T-helper 22 cell (primary cell): ENCODE measurements at places on chromosomes 1 and 21.

DNA sequence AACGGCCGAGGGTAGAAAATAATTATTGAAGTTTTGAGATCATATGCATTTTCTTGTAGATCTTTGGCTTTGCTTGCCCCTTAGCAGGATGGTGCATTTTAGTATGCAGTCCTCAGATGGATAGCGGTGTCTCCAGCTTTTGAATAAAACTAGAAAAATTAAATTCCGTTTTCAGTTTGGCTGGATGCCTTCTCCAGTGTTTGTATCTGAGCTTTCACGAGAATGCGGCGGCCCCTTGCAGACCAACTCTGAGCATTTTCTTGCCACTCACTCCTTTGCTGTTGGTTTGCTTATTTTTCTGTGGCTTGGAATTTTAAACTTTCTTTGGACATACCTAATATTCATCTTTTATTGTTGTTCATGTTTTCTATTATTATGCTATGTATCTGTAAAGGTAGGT lies 192.6 kb downstream of the NFIA start:
- DNase-seq: no peak

DNA sequence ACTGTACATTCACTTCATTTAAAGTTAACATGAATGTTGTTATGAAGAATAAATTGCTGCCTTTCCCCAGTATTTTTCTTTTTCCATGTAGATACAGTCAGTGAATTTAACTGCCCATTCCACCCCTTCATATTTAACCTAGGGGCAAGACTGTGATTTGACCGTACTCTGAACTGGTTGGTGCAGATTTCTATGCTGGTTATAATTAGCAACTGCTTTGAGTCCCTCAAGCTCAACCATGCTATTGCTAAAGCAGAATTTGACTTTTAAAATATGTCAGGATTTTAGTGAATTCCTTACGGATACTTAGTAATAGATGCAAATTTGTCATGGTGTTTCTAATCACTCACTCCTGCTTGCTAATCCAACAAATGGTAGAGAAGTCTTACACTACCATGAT lies 57.2 kb downstream of the IGSF5 start:
- DNase-seq: no peak

DNA sequence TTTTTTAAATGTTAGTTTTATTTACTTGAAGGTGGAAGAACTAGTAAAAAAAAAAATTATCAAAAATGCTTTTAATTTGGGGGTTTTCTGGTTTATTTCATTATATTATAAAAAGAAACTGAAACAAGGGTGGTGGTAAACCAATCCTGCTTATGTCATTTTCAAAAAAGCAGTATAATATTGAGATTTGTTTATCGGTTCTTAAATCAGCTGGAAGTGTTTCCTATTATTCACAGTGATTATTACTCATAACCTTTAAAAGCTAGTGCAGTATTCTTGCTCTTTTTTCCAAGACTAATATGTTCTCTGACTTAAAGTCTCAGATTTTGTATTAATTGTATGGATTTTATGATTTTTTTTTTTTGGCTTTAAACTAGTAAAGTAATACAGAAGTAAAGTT lies 5.4 kb upstream of the LRRC40 start:
- no peak for DNase-seq

DNA sequence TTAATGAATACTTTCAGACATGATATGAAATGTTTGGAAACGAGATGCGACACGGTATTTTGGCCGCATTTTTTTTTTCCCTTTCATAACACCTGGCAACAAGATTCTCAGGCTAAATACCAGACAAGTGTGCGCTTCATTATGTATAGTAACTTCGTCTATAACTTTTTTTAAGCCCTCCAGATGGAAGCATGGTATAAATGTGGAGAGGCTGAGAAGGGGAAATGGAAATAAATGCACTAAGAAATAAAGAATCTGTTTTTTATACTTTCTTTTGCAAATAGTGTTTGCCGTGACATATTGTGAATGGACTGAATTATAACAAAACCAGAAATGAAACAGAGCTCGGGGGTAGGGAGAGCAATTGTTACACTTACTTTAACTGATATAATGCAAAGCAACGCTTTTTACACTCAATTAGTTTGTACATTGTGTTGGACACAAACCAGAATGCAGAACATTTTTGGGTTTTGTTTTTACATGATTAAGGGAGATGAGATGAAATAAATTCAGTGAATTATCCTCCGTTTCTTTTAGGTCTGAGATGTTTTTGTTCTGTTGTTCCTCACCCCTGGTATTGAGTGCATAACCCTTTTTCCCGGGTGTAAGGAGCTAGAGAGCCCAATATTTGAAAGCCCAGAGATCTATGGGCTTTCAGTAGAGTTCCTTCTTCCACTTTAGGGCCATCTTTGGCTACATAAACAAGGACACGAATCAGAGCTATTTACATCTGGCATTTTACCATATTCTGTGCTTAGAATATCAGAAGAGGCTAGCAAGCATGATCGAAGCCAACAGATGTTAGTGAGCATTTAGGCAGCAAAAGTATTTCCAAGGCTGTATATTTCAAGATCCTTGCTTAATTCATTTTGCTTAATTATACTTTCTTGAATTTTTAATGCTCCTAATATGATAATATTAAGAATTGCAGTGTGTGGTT lies 478.0 kb downstream of the CAMTA1 start:
- no peak for DNase-seq

- DNase-seq: no peak
Measured at GRCh38 chr1:149883598-149884247, 15.6 kb upstream of the BOLA1 start.

- no peak for DNase-seq
Measured at GRCh38 chr1:240090014-240090413, 1.7 kb upstream of the FMN2 start.
